ENCODE measurements at places on chromosomes 1 and 21. TPM values are rescaled to one million over a fixed set of nuclear protein-coding genes. Genes with fewer than 3 reads are reported as not detected.
A peak's percentile ranks its signal among the peaks of the same experiment; 100 is the strongest.

DNA sequence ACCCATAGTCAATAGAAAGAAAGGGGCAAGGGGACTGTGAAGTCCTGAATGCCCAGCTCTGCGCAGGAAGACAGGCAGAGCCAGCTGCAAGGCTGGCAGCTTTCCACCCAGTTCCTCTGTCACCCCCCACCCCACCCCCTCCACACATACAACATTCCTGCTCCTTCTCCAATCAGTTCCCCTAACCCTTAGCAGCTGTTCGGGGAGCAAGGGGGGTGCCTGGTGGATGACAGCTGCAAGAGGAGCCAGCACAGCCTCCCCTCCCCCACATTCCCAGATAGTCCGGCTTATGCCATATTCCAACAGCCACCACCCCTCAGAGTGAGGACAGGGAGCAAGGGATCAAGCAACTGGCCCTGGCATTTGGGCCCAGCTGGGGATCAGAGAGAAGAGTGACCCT is 9.7 kb downstream of the ARHGEF2 start:
- no peak for DNase-seq

DNA sequence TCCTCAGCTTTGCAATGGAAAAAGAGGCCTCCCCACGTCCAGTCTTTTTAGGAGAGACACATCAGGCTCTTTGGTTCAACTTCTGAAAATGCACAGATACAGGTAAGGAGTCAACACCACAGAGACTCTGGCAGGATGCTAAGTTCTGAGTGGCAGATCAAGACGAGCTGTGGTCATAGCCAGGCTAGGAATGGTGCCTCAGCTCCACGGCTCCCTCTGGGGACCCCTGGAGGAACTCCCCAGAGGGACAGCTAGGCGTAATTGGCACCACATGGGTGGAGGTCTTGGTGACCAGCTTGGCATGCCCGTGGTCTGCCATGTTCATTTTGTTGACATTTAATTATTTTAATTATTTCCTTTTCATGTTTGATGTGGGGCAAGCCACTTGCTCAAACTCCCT is 206.1 kb downstream of the KAZN start:
- DNase-seq: no peak

GRCh38 chr1:37553598-37553926 is 531 bp downstream of the SNIP1 start:
- DNase-seq: peak; percentile 62

DNA sequence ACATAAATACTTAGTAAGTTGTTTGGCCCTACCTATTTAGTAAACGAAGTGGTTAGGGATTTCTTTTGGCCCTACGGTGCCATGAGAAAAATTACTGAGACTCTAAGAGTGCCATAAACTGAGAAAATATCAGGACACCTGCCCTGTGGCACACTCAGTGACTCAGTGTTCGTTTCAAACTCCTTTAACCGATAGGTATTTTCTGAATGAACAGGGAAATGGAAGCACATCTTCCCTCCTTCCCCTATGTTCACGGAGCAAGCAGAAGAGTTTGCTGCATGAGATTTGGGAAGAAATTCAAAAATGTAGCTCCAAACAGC is 134.2 kb downstream of the KAZN start:
- DNase-seq: no peak

- DNase-seq: no peak
Measured at GRCh38 chr21:30408782-30409494, 13.1 kb downstream of the KRTAP13-1 start.

DNA sequence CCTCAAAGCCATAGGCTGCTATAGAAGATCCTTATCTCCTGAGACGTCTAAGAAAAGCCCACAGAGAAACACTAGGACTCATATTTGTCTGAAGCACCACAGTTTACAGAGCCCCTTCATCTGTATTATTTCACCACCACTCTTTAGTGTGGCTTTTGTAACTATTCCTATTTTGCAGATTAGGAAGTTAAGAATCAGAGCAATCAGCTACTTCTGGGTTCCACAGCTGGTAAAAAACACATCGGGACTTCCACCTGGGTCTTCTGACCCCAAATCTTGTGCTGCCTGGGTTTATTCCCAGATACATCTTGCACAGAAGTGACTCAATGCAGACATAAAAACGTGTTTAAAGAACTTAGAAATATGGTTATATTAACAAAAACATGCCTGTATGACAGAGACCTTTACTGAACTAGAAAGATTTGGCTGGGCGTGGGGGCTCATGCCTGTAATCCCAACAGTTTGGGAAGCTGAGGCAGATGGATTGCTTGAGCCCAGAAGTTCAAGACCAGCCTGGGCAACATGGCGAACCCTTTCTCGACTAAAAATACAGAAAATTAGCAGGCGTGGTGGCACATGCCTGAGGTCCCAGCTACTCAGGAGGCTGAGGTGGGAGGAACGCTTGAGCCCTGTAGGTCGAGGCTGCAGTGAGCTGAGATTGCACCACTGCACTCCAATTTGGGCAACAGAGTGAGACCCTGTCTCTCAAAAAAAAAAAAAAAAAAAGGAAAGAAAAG is 40.9 kb downstream of the ELK4 start:
- no peak for DNase-seq

GRCh38 chr1:40076895-40077312 is 20.1 kb downstream of the PPT1 start:
- DNase-seq: no peak

- no peak for DNase-seq
Measured at GRCh38 chr1:12556368-12556930, 61.6 kb downstream of the DHRS3 start.

- DNase-seq: no peak
Measured at GRCh38 chr1:51100264-51100880, 1.7 kb upstream of the C1orf185 start.

The MFAP2 gene
- 8.3 TPM for total RNA-seq

The TTC34 gene
- not detected for total RNA-seq

The CDC20 gene
- total RNA-seq: 11.6 TPM

The CCDC24 gene
- 1.6 TPM for total RNA-seq

The CAPN2 gene
- 36.5 TPM for total RNA-seq

The CADM3 gene
- total RNA-seq: 8.2 TPM
